ENCODE measurements at places on chromosomes 7 and 10.
A peak's percentile ranks its signal among the peaks of the same experiment; 100 is the strongest.

DNA sequence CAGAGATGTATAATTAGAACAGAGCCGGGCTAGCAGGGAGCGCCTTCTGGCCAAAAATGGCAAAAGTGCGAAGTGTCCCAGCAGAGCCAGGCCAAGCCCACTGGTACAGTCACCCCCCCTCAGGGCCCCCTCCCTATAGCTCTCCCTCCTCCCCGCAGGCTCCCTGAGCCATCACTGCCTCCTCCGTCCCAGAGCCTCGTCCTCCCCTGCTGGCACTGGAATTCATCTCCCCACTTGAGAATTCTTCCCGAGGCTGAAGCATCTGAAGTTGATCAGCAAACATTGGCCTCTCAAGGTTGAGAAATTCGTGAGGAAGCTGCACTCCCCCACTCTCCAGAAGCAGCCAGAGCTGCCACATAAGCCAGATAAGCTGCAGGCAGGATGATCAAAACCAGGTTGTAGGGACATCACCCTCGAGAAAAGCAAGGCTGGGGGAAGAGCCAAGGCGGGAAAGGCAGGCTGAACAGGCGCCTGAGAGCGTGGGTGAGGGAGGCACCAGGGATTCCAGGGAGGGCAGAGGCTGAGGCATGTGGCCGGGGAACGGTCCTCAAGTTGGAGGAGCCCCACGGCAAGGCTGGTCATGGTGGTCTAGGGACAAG is 23.4 kb downstream of the CAMK2G start:
- no peak for DNase-seq

- DNase-seq, result no peak
These were observed 2.5 kb downstream of the GRK5 start for GRCh38 chr10:119209736-119210355.

DNA sequence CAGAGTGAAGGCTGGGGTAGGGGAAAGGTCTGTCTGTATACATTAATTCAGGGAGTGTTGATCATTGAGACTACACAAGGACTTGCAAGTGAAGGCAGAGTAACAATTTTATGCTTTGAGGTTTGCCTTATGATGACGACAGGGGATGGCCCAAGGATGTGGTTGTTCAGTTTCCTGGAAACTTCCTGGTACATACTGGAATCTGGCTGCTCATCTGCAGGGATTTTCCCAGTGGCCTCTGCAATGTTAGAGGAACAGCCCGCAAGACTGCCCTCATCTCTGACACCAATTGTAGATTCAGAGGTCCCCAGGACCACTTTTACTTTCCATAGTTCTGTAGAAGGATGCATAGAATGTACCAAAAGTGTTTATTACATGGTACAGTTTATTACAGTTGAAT is 189.6 kb downstream of the TMEM178B start:
- no peak for DNase-seq

GRCh38 chr7:16711730-16712129 is 41.8 kb upstream of the TSPAN13 start:
- no peak for DNase-seq

DNA sequence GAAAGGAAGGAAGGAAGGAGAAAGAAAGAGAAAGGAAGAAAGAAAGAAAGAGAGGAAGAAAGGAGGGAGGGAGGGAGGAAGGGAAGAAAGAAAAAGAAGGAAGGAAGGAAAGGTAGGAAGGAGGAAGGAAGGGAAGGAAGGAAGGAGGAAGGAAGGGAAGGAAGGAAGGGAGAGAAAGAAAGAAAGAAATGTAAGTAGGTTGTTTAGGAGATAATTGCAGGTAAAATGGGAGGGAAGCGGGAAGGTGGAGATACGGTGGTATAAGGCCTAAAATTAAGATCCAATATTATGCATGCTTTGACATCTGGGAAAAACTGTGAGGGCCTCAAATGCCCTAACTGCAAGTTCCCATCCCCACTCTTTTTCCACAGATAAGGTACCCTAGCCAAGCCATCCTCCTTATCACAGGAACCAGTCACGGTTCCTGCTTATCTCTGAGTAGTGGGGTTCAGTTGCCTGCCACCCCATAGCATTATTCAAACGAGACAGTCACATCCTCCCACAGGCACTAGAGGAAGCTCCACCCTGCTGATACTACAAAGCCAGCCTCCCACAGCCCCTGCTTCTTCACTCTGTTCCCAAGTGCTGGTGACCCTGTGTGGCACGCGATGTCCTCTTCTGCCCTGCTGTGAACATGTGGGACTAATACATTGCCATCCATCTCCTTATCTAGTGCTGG is 28.7 kb downstream of the ST8SIA6 start:
- no peak for DNase-seq

GRCh38 chr10:72328045-72328828 is 26.5 kb downstream of the DNAJB12 start:
- peak; percentile 81 for DNase-seq

DNA sequence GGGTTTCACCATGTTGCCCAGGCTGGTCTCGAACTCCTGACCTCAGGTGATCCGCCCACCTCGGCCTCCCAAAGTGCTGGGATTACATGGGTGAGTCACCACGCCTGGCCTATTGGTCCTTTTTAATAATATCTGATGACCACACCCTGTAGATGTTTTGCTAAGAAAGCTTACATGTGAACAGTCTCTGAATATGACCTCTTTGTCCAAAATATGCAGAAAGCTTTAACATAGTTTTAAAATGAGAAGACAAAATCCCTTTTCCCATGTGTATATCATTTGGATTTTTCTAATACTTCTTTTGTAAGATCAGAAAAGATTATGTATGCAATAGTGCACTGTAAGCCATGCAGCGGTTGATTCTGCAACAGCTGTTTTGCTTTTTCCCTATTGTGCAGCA is 38.5 kb downstream of the MCU start:
- no peak for DNase-seq

DNA sequence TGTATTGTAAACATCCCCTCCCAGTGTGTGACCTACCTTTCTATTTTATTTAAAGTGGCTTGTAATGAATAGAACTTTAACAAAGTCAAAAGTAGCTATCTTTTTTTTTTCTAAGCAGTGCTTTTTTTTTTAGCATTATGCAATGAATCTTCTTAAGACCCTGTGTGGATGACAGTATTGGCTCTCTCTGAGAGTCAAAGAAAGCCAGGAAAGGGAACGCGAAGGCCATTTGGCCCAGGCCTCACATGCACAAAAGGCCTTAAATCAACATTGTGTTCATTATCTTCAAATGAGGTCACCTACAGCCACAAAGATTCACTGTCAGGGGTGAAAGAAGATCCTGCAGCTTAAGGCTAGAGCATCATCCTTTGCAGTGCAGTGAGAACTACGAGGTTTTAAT is 721.5 kb downstream of the GRID1 start:
- DNase-seq, result no peak

Measured in Ammon's horn (tissue), 1 donor.